ENCODE measurements at places on chromosomes 2 and 18.

DNA sequence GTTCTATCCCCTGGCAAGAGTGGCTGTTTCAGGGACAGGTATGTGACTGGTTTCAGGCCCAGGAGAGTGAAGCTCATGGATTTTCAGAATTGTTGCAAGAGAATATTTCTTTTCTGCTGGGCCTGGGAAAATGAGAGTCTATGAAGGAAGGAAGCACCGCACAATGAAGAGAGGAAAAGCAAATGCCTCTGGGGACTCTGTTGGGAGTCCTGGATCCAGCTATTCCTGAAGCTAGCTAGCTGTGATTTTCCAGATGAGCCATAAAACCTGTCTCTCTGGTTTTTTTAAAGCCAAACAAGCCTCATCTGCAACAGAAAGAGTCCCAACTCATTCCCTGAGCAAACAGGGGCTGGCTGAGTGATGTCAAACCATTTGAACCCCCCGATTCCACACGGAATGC lies 53.7 kb downstream of the CRACDL start:
- no peak for DNase-seq

DNA sequence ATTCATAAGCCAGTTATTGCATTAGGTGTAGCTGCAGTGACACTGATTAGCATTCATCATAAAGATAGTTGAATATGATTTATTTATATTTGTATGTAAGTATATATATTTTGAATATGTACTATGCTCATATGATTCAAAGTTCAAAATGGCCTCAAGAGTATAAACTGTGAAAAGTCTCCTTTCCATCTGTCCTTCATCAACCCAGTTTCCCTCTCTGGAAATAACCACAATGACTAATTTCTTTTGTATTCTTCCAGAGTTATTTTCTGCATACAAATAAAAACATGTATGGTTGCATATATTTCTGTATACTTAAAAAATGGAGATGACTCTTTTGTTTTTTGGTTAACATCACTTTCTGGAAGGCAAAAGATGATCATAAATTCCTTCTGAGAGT lies 95.2 kb downstream of the CAMKMT start:
- no peak for DNase-seq

DNA sequence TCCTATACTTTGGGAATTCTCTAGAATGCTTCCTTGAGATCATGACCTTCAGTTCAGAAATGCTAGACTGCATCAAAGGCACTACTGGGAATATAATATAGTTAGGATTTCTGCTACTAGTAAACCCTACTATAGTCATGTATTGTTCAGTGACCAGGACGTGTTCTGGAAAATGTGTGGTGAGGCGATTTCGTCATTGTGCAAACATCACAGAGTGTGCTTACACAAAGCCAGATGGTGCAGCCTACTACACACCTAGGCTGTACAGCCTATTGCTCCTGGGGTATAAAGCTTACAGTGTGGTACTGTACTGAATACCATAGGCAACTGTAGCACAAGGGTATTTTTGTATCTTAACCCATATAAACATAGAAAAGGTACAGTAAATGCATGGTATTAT lies 13.0 kb downstream of the CXCR4 start:
- no peak for DNase-seq

- DNase-seq: no peak
These were observed 8.4 kb downstream of the POLR1A start for GRCh38 chr2:86097114-86097896.

GRCh38 chr2:216522892-216523502 lies 24.4 kb downstream of the RPL37A start:
- no peak for DNase-seq

DNA sequence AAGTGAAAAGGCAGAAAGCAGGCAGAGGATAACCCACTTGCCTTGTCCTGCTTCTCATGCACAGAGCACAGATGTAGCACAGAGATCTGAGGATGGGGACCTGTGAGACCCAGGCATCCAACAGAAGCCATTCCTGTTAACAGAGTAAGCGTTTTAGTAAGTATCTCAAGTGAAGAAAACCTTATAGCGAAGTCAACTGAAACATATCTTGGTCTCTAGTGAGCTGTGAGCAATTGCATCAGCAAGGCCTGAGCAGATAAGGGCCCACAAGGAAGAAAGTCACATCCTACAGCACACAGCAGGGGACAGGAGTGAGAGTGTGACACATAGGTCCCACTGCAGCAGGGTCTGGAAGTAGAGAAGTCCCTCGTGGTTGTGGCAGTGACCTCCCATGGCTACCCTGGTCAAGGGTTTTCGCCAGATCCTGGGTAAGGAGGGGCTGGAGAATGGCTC lies 248.7 kb upstream of the TNP1 start:
- DNase-seq: no peak

DNA sequence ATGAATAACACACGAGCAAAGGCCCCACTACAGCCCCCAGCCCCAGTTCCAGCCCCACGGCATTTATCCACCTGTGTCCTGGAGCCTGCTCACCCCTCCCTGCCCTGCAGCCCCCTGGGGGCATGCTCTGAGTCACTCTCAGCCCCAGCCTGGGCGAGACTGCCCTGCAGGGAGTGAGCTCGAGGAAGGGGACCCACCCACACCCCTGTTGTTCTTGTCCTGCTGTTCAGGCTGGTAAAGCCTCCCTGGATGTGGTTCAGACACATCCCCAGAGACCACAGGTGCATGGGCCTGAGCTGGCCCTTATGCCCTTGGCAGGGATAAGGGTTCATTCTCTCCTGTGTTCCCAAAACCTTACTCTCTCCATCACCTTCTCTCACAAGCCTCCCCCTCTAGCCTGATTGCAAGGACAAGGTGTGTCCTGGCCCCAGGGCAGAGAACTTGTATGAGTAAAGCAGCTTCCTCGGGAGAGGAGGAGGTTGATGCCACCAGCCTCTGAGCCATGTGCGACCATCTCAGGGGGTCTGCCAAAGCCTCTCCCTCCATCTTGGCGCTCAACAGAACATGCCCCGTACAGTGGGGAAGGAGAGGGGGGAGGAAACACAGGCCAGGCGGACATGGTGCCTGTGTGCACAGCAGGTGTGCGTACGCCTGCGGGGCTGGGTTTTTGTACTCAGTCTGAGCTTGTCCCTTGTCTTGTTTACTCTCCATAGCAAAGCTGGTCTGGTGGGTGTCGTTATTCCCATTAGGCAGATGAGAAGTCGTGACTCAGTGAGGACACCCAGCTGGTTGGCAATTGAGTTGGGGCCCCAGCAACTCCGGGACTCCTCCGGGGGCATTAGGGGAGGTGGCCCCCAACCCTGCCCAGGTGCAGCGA lies 64.4 kb downstream of the CIB4 start:
- DNase-seq: no peak

DNA sequence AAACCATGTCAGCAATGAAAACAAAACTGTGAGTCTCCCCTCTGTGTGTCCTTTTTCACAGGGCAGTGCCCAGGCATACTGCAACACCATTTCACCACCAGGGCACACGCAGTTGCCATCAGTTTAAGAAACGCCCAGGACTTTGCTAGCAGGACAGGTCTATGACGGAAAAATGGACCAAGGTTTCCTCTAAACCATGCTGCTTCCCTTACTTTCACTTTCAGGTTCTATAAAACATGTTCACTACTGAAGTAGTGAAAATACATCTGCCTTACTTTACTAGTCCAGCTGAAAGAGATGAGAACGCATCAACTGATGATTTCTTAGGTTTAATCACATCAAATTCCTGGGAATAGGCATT lies 110.5 kb downstream of the TCF4 start:
- DNase-seq: peak; percentile 21

Measured in activated CD4-positive, alpha-beta T cell treated with anti-CD3 and anti-CD28 coated beads for 48 hours (primary cell).